Gastrocnemius medialis (tissue), 4 donors: ENCODE measurements at places on chromosomes 5 and 9. TPM values are rescaled to one million over a fixed set of nuclear protein-coding genes. Genes with fewer than 3 reads are reported as not detected.

GRCh38 chr9:90112788-90113187 lies 508.0 kb downstream of the GADD45G start:
- peaks cover 14% of the 10 kb centered on the region for H3K4me1 ChIP-seq
- DNase-seq, result no peak
- H3K36me3 ChIP-seq, result no peaks in the 10 kb centered on the region
- H3K27ac ChIP-seq, result no peak overlapping the region
- H3K4me3 ChIP-seq, result no peak overlapping the region

DNA sequence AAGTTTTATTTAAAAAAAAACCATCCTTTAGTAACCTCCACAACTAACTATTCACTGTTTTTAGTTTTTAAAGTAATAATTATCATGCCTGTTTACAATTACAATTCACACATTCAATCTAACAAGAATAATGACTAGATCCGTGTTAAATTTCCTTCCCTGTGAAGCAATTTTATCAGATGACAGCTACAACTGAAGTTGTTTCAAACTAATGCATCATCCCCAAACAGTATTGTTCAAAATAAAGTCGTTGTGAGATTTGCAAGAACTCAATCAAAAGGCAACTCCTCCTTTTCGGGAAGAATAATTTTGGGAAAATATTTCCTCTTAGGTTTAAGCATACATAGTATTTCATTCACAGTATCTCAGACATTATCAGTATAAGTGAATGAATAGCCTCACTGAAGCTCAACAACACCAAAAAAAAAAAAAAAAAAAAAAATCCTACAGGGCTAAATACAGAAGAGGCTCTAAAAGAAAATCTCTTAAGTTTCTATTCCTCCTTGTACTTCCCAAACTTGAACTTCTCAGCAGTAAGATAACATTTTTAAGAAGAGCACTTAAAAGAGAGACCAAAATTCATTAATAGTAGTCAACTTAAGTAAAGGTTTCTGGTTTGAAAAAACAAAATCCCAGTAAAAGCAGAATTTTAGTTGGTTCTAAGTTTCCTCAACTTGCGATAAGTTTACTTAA lies 9.4 kb downstream of the C9orf72 start:
- no peaks in the 10 kb centered on the region for H3K36me3 ChIP-seq
- DNase-seq, result no peak
- no peak overlapping the region for H3K4me3 ChIP-seq
- no peaks in the 10 kb centered on the region for H3K4me1 ChIP-seq

ANGPTL2 gene
- 48.3 TPM for total RNA-seq

POLE3 gene
- 42.9 TPM for total RNA-seq

- peaks cover 69% of the 10 kb centered on the region for H3K27me3 ChIP-seq
- H3K4me1 ChIP-seq, result peaks cover 22% of the 10 kb centered on the region
- peak overlapping the region; percentile 60 for H3K4me3 ChIP-seq
- H3K36me3 ChIP-seq, result no peaks in the 10 kb centered on the region
These were observed 89.4 kb downstream of the ANXA2R start for GRCh38 chr5:42950456-42951292.

UNC5A gene
- total RNA-seq, result not detected

- H3K4me1 ChIP-seq, result peaks cover 21% of the 10 kb centered on the region
- H3K27me3 ChIP-seq, result peaks cover 82% of the 10 kb centered on the region
- peak within 1 kb of the TSS; percentile 64 for H3K4me3 ChIP-seq
- H3K27ac ChIP-seq, result no peak within 1 kb of the TSS
These were observed at the start of gene ELAVL2 for GRCh38 chr9:23826120-23826629. TSS of gene ELAVL2 (minus strand) at chr9:23826240. CDS start at chr9:23762234, 64,006 bp downstream.

- peak; percentile 81 for DNase-seq
- no peaks in the 10 kb centered on the region for H3K27me3 ChIP-seq
- H3K36me3 ChIP-seq, result no peaks in the 10 kb centered on the region
These were observed 259.1 kb downstream of the SYK start for GRCh38 chr9:91060520-91061343.

TNC gene
- total RNA-seq, result not detected

DNA sequence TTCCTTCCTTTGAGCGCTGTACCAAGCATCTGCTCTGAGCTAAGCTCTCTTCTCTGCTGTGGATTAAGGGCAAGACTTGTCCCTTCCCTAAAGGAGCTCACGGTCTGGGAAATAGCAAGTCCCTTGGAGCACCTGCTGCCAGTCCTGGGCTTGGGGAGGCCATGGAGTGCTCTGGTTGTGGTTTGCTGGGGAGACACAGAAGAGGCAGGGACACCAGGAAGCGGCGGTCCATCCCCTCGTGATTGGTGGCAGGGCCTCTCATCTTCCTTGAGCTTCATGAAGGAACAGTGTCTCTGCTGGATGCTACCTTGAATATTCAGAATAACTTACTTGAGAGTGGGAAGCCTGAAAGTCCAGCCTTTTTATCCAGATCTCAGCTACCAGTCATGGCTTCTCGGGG lies 35.3 kb downstream of the COL5A1 start:
- H3K27me3 ChIP-seq, result peaks cover 4% of the 10 kb centered on the region
- DNase-seq, result no peak
- H3K27ac ChIP-seq, result no peak overlapping the region
- no peak overlapping the region for H3K4me3 ChIP-seq
- no peaks in the 10 kb centered on the region for H3K4me1 ChIP-seq
- H3K36me3 ChIP-seq, result no peaks in the 10 kb centered on the region

DNA sequence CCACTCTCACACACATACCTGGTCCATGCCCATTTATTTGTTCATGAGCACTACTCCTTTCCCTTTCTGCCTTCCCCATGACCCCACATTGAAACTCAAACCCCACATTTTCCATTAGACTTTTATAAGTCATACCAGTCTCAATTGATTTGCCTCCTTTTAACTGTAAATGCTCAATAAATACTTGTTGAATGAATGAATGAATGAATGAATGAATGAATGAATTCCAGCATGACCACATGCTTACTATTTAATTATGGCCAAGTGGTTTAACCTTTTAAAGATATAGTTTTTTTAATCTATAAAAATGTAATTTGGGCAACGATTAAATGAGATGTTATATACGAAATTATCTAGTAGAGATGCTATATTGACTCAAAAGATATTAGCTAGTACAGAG lies 54.1 kb upstream of the GRAMD2B start:
- no peaks in the 10 kb centered on the region for H3K27me3 ChIP-seq
- no peak for DNase-seq
- no peak overlapping the region for H3K4me3 ChIP-seq
- no peaks in the 10 kb centered on the region for H3K36me3 ChIP-seq
- H3K27ac ChIP-seq, result no peak overlapping the region

DNA sequence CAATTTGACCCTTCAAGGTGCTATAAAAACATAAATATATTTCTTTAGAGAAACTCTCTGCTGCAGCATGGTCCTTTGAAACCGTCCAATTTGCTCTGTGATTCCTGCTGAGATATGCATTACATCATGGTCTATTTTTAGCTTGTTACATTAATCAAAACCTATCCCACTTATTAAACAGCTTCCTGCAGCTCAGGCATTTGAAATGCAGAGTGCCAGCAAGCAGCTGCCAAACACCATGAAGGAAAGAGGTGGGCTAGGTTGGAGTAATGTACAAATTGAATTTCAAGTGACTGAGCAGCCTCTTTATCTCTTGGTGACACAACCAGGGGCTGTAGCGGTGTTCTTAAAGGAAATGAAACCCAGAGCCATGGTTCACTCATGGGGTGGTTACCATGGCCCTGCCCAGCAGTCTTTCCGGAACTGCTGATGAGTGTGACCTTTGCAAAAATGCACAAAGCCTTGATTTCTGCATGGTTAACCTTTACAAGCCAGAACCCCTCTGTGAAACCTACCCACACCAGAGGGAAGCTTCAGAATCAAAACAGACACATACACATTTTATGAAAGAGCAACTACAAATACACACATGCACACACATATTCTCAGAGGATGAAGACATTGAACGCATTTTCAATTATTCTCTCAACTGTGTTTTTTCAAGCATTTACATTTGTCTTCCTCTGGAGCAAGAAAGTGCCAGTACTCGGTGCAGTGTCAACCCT lies 155.8 kb upstream of the ZNF608 start:
- H3K27ac ChIP-seq, result no peak overlapping the region
- H3K4me3 ChIP-seq, result no peak overlapping the region
- no peaks in the 10 kb centered on the region for H3K27me3 ChIP-seq

- no peaks in the 10 kb centered on the region for H3K4me1 ChIP-seq
- no peak overlapping the region for H3K4me3 ChIP-seq
- H3K27ac ChIP-seq, result no peak overlapping the region
- no peaks in the 10 kb centered on the region for H3K36me3 ChIP-seq
- H3K27me3 ChIP-seq, result no peaks in the 10 kb centered on the region
- no peak for DNase-seq
These were observed 49.2 kb downstream of the FAM240B start for GRCh38 chr9:38670542-38671371.

DNA sequence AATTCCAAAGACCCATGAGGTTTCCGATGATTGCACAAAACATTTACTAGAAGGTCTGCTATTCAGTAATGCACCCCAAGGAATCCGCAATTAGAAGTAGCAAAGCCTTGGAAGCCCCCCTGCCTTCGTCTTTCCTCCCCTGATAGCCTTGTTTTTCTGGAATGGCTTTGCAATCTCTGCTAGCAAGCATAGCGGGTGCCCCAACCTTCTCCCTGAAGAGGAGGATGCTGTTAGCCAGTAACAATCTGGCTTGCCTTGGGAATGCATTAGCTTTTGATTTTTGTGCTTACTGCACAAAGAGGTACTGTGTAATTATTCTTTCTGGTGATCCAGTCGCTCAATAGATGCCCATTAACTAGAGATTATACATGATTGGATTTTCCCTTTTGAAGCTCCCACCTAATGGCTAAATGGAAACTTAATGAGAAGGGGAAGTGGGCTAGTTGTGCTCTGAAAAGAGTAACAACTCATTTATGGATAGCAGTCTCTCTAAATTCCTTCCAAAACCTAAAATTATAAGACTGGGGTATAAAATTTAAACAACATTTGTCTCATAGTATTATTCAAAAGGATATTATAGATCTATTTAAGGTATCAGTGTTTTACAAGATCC lies 91.6 kb downstream of the FBXW11 start:
- H3K4me1 ChIP-seq, result peaks cover 18% of the 10 kb centered on the region
- H3K27ac ChIP-seq, result no peak overlapping the region
- no peaks in the 10 kb centered on the region for H3K27me3 ChIP-seq
- H3K4me3 ChIP-seq, result no peak overlapping the region

DNA sequence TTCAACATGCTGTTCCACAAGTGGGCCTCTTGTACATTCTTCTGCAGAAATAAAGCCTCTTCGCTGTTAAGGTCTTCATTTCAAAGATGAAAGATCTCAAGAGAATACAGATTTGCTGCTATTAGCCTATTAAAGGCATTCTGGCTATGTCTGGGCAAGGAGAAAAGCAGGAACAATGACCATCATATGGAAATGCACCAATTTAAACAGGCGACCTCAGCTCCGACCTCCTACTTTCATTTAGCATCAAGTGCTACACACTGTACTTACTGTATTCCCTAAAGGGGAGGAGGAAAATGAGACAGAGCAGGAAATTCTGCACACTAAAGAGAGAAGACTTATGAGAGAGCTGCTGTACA lies 64.8 kb downstream of the HABP4 start:
- no peaks in the 10 kb centered on the region for H3K27me3 ChIP-seq
- DNase-seq, result no peak
- no peak overlapping the region for H3K4me3 ChIP-seq
- H3K27ac ChIP-seq, result peak overlapping the region; percentile 29
- H3K36me3 ChIP-seq, result no peaks in the 10 kb centered on the region
- peaks cover 3% of the 10 kb centered on the region for H3K4me1 ChIP-seq

SOWAHA gene
- total RNA-seq, result not detected

GRCh38 chr9:21583628-21584377 lies 101.7 kb upstream of the IFNE start:
- no peak overlapping the region for H3K27ac ChIP-seq
- no peaks in the 10 kb centered on the region for H3K4me1 ChIP-seq
- H3K27me3 ChIP-seq, result no peaks in the 10 kb centered on the region
- no peak overlapping the region for H3K4me3 ChIP-seq

- no peaks in the 10 kb centered on the region for H3K4me1 ChIP-seq
- no peak for DNase-seq
- H3K4me3 ChIP-seq, result no peak overlapping the region
- H3K27me3 ChIP-seq, result no peaks in the 10 kb centered on the region
- no peak overlapping the region for H3K27ac ChIP-seq
These were observed 57.0 kb downstream of the IARS1 start for GRCh38 chr9:92236465-92236864.

NOTCH1 gene
- 6.7 TPM for total RNA-seq

LRRC14B gene
- 17.4 TPM for total RNA-seq

WDR38 gene
- not detected for total RNA-seq

FAM200C gene
- total RNA-seq, result 1.00 TPM

DNA sequence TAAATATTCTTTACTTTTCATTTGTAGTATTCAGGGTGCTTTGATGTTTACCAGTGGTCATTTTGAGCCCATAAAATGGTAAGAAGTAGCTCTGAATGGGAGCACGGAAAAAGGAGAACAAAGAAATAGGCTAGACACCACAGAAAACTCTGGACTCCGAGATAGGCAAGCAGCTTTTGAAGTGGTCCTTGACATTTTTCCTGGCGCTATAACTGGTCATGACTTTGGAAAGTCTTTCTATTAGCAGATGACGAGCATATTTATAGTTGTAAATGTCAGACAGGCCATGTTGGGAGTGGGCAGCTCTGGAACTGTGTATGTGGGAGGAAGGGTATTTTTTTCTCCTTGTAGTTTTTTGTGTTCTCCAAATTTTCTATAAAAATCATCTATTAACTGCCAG lies 126.1 kb upstream of the POC5 start:
- no peaks in the 10 kb centered on the region for H3K4me1 ChIP-seq
- no peak overlapping the region for H3K4me3 ChIP-seq
- H3K27me3 ChIP-seq, result no peaks in the 10 kb centered on the region
- H3K27ac ChIP-seq, result no peak overlapping the region
- no peak for DNase-seq

NPR3 gene
- 1.5 TPM for total RNA-seq

CER1 gene
- total RNA-seq, result not detected

DNA sequence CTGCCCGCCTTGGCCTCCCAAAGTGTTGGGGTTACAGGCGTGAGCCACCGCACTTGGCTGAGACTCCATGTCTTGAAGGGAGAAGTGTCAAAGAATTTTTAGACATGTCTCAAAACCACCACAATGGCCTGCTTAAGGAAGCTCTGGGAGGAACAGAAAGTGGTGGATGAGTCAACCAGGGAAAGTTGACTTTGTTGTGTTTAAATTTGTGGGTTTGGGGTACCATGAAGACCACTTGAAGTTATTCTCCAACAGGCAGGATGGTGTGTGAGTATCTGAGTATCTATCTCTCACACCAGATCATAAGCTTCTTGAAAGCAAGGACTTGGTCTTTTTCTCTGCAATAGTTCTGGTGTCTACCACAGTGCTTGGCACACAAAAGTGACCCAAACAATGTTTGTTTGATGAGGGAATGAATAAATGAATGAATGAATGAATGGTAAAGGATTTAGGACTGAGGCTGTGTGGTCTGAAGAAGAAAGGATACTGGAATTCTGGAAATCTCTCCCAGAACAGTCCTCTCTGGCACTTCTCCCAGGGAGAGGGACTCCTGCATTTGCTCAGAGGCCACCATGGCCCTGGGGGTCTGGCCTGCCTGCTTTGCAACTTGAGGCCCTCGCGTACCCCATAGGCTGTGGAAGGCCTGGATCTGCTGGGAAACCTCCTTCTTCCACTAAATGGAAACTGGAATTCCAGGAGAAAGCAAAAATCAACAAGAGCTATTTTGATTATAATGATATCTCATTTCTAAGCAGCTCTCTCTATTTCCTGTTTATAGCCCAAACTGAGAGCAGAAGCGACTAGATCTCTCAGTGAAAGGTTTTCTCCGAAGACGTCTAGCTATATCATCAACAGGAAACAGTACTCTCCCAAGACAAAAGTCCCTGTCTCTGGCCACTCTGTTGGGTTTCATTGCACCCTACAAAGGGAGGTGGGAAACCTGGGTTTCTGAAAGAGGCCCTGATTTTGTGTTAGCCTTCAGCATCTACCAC lies 187.9 kb downstream of the PALM2AKAP2 start:
- no peak for DNase-seq
- peak overlapping the region; percentile 40 for H3K27ac ChIP-seq
- H3K4me3 ChIP-seq, result no peak overlapping the region
- no peaks in the 10 kb centered on the region for H3K36me3 ChIP-seq
- H3K27me3 ChIP-seq, result no peaks in the 10 kb centered on the region
